ENCODE measurements at places on chromosomes 13 and 19.

DNA sequence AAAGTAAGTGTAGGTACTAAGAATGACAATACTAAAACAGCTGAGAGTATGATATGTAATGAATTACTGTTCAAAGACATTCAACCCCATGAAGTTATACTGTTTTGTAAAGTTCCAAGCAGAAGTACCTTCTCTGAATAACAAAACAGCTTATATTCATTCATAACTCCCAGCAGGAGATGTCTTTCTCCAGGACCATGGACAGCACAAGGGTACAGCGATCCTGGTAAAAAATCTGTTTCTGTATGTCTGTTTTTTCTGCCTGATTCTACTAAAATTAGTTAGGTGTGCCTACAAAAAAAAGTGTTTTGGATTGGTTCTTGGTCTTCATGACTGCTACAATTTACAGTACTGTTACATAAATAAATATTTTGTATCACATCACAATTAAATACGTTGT, 172.5 kb upstream of the SLITRK5 start:
- no peak for DNase-seq

DNA sequence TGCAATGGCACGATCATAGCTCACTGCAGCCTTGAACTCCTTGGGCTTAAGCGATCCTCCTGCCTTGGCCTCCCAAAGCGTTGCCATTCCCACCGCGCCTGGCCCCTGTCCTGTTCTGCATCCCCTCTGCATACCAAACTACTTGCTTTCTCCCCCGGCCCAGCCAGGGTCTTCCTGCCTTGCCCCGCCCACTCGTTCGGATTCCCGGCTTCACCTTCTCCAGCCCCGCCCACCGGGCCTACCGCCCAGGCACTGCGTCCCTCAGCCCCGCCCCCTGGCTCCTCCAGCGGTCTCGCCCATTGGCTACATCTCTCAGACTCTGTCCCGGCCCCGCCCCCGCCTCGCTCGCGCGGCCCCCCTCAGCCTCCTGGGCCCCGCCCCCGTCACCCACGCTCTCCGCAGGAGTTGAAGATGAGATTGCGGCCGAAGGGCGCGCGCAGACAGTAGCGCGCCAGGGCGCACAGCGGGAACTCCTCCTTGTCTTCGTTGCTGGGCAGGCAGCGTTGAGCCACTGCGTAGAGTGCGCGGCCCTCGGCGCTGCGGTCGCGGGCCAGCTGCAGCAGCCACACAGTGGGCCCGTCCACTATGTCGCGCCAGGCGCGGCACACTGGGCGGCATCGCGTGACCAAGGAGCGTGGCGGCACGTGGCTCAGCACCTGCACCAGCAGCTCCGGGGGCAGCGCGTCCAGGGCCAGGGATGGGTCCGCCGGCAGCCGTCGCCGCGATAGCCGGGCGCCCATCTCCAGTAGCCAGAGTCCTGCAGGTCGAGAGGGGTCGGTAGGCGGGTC, 19.0 kb downstream of the MRPS12 start:
- no peak for DNase-seq

DNA sequence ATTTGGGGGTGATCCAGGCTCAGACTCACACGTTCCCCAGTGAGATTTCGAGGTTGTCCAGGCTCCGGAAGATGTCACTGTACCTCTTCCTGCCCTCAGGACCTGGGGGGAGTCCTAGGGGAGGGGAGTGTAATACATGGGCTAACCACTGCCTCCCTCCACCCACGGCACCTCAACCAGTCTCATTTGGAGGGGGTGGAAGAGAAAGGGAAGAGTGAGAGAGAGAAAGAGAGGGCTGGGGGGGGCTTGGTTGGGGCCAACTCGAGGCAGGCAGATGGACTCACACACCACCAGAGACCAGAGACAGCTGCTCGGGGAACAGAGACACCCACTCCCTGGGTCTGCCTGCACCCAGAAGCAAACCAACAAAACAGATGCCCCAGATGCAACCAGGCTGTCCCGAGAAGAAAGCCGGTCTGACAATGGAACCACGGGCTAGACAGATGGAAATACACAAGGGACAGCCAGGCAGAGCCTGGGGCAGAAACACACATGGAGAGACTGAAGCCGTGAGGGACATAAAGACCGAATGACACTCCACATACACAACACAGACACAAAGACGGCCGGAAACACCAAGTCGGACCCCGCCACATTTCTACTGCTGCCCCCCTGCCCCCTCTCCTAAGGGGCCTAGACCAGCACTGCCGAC, 825 bp downstream of the GMIP start:
- no peak for DNase-seq

- DNase-seq: no peak
Observed at GRCh38 chr19:56272161-56272798, at the start of gene EDDM13. Gene EDDM13, plus strand, starts transcription at chr19:56272748. Its CDS starts 87 bp downstream, at chr19:56272835.

- no peak for DNase-seq
Observed at GRCh38 chr13:43389983-43390382, 366.6 kb downstream of the DNAJC15 start.

- DNase-seq: peak; percentile 43
Observed at GRCh38 chr19:28466107-28467045, 746.6 kb downstream of the UQCRFS1 start.

DNA sequence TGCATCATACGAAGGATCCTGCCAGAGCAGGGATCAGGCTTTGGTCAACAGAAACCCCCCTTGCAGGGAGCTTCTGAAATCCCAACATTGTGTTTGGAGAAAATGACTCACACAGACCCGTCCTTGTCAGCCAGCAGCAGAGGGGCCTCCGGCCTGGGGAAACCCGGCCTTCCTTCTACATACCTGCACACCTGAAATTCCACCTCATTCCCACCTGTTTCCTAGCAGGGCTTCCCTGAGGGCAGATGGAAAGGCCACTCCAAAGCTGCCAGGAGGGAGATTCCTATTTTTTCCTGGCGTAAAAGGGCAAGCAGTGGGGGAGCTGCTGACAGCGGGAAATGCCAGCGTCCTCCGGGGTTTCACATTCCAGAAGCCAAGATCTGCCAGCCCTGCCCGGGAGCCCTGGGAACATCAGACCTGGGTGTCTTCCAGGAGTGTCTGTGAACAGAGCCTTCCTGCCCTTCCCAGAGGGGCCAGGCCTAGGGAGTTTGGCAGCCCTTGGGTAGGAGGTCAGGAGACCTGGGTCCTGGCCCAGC, 3.0 kb upstream of the IGFL1 start:
- no peak for DNase-seq

DNA sequence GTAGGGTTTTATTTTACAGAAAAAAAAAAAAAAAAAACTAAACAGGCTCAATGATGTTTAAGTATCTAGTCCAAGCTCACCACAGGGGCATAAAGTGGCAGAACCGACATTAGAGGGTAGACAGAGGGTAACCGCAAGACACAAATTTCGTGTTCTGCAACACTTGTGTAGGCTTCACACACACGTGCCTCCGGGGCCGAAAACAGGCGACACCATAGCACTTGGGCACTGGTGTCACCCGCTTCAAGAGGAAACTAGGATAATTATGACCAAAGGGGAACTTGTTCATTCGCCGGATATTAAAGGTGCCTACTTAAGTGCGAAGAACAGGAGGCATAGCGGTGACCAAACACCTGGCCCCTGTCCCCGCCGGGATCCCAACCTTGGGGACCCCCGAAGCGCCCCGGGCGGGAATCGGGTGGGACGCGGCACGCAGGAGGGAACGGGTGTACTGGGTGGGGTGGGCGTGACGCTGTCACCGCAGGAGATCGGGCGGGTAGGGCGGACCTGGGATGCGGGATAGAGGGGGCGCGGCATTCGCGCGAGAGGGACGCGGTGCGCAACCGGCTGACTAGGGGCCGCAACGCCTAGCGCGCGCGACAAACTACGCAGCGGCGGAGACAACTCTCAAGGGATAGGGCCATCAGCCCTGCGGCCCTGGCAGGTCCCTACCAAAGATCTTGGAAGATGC, 558 bp downstream of the MZT1 start:
- DNase-seq: no peak

GRCh38 chr13:30763786-30764413, 28.6 kb downstream of the ALOX5AP start:
- no peak for DNase-seq

GRCh38 chr13:44439452-44440024, 65.9 kb downstream of the SERP2 start:
- no peak for DNase-seq

DNA sequence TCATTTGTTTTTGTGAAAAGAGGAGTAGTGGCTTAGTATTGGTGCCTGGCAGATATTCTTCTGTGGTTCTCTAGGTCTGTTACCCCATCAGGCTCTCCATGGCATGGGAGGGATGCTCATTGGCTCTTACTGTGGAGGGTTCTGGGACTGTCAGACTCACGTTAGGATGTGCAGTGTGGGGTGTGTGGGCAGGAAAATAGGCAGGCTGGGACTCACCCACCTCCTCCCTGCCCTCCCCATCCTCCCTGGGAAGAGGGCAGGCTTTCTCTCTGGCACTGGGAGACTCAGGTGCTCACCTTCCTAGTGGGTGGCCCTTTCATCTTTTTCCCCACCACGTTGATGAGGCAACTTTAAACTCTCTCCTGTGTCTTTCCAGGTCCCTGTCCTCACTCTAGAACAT, 44.2 kb downstream of the ZNF536 start:
- no peak for DNase-seq

DNA sequence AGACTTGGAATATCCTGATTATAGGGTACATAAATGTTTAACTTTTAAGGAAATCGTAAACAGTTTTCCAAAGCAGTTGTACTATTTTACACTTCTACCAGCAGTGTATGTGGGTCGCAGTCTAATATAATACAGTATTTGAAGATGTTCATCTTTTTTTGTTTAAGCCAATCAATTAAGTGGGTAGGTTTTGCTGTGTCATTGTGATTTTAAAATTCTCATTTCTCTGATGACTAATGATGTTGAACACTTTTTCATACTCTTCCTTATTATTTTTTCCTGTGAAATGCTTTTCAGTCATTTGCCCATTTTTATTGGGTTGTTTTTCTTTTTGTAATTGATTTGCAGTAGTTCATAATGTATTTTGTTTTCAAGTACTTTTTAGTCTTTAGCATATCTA, 2689.7 kb downstream of the PCDH9 start:
- DNase-seq: no peak

GRCh38 chr13:48500652-48501197, 32.2 kb downstream of the RCBTB2 start:
- no peak for DNase-seq

DNA sequence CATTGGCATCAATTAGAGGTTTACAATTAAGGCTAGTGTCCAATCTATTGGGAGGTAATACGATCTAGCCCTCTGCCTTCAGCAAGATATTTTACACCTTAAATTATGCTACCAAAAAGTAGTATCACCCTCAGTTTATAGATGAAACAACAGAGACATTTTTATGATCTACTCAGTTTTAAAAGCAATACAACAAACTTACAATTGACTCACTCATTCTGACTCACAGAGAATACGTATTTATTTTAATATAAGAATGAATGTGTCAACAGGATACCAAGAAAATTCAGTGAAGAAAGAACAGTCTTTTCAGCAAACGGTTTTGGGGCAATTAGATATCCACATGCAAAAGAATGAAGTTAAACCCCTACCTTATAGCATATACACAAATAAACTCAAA, 32.5 kb upstream of the STARD13 start:
- no peak for DNase-seq

GRCh38 chr13:83845106-83845505, 37.2 kb downstream of the SLITRK1 start:
- no peak for DNase-seq

DNA sequence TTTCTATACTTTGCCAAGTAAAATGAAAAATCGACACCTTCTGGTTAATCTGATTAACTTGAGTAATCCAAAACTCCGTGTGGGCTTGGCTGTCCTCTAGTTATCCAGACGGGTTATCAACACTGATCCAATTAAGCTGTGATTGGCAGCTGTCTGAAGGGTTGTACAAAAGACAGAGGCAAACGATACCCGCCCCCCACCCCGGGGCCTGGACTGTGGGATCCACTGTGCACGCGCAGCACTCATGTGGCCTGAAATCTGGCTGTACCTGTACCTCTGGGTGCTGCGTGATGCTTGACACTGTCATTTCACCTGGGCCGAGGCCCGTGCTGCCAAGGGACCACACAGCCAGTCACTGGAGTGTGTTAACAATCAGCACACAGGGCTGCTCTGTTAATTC, 53.5 kb downstream of the COL4A2 start:
- DNase-seq: no peak

DNA sequence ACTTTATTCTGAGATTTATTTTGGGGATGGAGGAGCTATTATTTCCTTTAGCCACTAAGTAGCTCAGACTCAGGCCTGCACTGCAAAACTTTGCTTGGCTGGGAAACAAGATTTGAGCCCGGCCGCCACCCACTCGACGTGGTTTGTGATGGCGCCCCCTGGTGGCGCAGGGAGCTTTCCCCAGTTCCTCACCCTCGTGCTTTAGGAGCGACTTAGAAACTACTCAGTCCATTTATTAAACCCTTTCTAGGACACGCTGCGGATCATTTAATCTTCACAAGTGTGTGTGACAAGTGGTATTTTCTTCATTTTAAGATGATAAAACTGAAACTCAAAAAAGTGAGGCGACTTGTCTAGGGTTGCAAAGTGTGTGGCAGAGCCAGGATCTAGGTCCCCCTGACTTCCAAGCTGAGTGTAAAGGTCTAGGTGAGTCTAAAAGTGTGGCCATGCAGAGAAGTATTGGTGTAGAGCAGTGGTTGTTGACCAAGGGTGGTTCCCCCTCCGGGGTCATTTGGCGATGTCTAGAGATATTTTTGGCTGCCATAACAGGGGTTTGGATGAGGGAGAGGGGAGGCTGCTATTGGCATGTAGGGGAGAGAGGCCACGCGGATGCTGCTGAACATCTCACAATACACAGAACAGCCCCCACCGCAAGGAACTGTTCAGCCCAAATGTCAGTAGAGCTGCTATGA, 2.2 kb downstream of the CXCL17 start:
- DNase-seq: no peak

DNA sequence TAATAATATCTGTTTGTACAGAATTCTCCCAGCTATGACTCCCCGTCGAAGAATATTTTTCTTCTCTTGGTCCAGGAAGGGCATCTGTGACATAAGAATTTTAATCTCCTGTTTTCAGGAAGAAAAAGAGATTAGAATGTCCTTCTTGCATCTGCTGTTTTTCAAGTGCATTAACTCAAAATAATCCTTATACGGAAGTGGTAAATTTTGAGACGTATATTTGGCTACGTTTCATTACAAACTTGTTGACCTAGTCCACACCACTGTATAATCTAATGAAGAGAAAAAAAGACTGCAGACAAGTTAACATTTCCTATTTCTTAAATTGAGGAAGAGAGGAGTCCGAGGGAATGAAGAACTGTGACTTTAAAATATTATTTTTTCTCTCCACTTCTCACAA, 959.9 kb downstream of the DIAPH3 start:
- DNase-seq: no peak

DNA sequence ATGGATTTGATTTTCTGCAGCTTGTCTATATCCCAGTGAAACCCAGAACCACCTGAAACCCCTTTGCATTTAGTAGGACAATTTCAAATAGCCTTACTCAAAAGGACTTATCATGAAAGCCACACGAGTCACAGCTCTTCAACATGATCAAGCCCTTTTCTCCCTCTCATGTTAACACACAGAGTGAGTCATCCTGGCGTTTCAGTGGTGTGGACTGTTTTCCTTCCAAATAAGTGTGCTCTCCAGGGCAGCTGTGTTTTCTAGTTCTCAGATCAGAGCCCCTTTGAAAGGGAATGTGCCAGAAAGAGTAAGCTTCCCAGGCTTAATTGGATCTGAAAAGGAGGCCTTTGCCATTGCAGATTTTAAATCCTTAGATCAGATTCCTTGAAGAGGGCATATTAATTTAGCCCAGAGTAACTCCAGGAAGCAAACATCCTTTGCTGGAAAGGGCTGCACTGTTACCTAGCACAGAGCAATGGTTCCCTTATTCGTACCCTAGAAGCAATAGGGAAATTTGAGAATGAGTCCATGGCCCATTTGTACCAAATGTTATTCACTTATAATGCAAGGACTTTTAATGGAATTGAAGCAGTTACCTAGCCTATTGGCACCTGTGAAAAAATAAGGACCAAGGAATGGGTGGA, 51.3 kb downstream of the ERICH6B start:
- no peak for DNase-seq

All from D721Med (cell line).